ENCODE measurements at places on chromosomes 6 and 20.

DNA sequence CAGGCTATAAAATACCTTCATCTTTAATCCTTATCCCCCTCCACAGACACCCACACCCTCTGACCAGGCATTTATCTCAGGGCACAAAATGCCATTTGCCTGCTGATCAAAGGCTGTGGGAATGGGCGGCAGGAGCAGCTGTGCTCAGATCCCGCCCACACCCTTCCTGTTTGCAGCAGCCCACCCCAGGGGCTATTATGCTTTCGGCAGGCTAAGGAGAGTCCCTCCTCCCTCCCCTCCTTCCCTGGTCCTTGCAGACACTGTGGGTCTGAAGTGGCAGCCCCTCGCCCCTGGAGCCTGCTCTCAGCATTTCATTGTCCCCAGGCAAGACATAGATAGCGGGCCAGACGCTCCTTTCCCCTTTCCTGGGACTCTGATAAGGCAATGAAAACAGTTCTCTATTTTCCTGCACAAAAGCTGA, 220.8 kb upstream of the HEY2 start:
- peak; percentile 55 for DNase-seq

DNA sequence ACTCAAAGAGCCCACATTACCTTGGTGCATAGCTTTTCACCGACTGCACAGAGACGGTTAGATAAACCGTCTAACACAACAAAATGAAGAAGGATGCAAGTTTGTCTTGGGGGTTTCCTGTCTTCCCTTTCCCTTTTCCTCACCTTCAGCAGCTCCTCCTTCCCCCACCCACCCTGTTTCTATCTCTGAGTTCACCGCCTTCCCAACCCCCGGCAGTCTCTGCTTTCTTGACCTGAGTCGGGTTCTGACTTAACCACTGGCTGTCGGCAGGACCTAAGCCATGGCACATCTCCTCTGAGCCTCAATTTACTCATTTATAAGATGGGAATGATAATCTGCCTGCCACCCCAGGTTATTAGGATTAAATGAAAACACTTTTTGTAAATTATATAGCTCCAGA, 25.8 kb upstream of the CNKSR3 start:
- DNase-seq: no peak

- no peak for DNase-seq
Observed at GRCh38 chr20:61929561-61929960, 136.1 kb downstream of the TAF4 start.

DNA sequence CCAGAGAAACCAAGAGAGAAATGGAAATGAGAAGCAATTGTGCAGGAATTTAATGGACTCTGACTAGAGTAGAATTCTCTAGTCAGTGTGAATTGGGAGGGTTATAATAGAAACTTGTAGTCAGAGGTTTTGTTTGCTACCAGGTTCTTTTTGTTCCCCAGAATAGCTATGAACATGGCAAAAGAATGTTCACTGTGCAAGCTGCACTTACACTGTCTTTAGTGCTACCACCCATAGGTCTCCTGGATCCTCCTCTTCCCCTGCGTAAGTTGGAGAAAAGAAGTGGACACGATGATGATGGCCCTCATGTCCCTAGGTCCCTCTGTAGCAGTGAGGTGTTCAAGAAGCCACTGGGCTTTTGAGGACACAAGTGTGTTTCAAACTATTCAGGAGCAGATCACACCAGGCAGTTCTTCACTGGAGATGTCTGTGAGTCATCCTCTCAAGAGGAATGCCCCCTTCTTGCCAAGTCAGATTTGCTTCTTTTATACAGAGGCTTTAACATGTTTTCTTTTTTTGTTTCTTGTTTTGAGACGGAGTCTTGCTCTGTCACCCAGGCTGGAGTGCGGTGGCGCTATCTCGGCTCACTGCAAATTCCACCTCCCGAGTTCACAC, 47.6 kb upstream of the SMIM8 start:
- DNase-seq: no peak

GRCh38 chr6:96164802-96165201, 149.0 kb downstream of the FUT9 start:
- DNase-seq: no peak

Data from endothelial cell (in vitro differentiated cells).